Activated CD4-positive, CD25-positive, alpha-beta regulatory T cell treated with anti-CD3 and anti-CD28 coated beads, Interleukin-2, amount 50 U/mL, for 72 hours (primary cell): ENCODE measurements at places on chromosomes 2 and 18.

- no peak for DNase-seq
Observed at GRCh38 chr2:83142934-83143333, 1316.1 kb downstream of the SUCLG1 start.

- DNase-seq, result no peak
Observed at GRCh38 chr18:59729781-59730180, 32.6 kb upstream of the CCBE1 start.

- DNase-seq, result no peak
Observed at GRCh38 chr2:70684846-70685622, 83.0 kb downstream of the ADD2 start.

GRCh38 chr2:200829258-200829655 is 17.5 kb downstream of the BZW1 start:
- no peak for DNase-seq

DNA sequence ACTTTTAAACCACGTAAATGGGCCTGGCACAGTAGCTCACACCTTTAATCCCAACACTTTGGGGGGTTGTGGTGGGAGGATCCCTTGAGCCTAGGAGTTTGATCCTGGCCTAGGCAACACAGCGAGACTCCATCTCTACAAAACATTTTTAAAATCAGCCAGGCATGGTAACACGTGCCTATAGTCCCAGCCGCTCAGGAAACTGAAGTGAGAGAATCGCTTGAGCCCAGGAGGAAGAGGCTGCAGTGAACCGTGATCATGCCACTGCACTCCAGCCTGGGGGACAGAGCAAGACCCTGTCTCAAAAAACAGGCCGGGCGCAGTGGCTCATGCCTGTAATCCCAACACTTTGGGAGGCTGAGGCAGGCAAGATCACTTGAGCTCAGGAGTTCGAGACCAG is 12.2 kb downstream of the ROCK1 start:
- DNase-seq, result no peak

DNA sequence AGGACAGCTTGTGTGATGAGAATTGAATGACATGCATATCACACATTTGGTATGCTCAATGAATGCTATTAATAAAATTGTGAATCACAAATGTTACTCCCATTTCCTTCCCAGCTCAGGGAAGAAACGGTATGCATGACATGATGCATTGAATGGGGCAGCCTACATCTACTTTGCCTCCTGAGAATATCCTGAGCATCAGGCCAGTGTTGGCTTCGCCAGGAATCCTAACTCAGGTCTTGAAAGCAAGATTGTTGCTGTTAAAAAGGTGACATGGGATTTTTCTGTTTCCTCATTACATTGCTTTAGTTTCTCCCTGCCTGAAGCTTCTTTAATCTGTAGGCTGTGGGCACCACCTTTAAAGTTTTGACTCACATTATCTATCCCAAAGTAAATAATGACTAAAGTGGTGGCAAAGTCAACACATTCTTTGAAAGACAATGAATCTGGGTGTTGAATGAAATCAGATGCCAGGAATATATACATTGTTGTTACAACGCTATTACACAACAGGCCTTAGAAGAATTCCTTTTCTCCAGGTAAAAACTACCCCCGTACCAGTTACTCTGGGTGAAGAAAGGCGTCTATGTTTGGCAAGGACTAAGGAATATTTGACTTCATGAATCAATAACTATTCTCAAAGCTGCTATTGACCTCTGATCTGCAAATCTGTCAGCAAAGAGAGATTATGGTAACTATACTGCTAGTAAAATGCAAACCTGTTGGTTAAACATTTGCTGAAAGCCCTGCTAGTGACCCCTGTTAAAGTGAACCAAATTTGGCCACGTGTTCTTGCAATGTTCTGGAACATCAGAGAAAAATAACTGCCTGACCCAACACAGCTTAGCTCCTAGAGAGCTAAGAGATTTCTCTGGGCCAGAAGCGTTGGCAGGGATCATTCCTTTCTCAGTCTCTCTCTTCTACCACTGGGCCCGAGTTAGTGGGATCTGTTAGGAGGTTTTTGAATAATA is 30.5 kb upstream of the NEDD4L start:
- DNase-seq, result no peak

- DNase-seq, result no peak
Observed at GRCh38 chr18:26488417-26489009, 59.8 kb downstream of the KCTD1 start.

- no peak for DNase-seq
Observed at GRCh38 chr2:234694244-234695013, 197.5 kb upstream of the ARL4C start.

GRCh38 chr2:10977621-10978020 is 65.9 kb downstream of the KCNF1 start:
- no peak for DNase-seq

GRCh38 chr2:229160984-229161383 is 110.1 kb downstream of the PID1 start:
- no peak for DNase-seq
